ENCODE measurements at places on chromosomes 3 and 15.

DNA sequence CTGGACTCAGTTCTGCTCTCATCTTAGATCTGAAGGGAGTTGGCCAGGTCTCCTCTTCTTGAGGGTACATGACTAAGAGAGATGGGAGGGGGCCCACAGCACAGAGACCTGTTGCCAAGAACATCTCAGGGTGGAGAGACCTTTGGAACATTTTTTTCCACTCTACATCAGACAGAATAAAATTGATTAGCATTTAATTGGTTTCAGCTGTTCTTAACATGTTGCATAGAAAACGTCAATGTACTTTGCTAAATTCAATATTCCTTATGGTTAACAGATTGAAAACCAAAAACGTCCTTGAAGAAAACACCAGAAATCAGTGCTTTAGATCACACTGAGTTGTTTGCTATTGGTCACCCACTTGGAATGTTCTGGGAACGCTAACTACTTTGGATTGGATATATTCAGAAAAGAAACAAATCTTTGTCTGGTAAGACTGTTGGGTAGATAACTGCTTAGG is 36.4 kb upstream of the FSTL1 start:
- DNase-seq: no peak

- DNase-seq: no peak
Observed at GRCh38 chr3:28101705-28102104, 139.7 kb upstream of the CMC1 start.

- no peak for DNase-seq
Observed at GRCh38 chr15:79451361-79451999, 19.3 kb downstream of the MINAR1 start.

DNA sequence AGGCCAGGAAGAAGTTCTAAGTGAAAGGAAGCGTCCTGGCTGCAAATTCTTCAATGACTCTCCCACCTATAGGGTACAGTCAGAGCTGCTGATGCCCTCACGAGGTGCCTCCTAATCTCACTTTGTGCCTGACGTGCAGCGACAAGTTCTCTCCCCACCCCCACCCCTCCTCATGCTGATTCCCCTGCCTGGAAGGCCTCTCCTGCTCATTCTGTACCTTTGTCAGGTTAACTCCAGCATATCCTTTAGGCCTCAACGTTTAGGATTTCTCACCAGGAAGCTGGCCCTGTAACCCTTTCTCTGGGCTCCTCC is 25.0 kb downstream of the SLC12A8 start:
- no peak for DNase-seq

- no peak for DNase-seq
Observed at GRCh38 chr3:54951405-54951804, 23.5 kb upstream of the LRTM1 start.

DNA sequence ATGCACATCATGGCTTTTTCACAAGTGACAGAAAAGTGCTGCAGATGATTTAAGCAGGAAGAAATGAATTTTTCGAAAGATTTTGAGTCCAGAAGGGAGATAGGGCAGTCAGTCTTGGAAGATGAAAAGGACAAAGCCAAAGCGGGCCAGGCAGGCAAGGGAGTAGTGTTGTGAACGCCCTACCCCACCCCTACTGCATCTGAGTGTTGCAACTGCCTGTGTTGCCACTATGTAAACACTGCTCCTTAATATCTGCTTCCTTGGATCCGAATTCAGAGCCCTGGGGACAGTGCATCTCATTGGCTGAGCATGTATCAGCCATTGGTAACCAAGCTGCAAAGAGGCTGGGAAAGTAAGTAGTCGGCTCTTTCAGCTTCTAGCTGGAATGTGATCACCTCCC is 39.0 kb downstream of the CNTN4 start:
- DNase-seq: no peak

GRCh38 chr15:70091726-70092463 is 5.8 kb downstream of the TLE3 start:
- DNase-seq: no peak
